Motor neuron (in vitro differentiated cells): ENCODE measurements at places on chromosomes 2 and 18.

- no peak for ATAC-seq
Measured at GRCh38 chr2:108383146-108383830, 5.5 kb downstream of the SULT1C4 start.

GRCh38 chr2:64516651-64517510, 7.2 kb upstream of the AFTPH start:
- ATAC-seq = no peak

DNA sequence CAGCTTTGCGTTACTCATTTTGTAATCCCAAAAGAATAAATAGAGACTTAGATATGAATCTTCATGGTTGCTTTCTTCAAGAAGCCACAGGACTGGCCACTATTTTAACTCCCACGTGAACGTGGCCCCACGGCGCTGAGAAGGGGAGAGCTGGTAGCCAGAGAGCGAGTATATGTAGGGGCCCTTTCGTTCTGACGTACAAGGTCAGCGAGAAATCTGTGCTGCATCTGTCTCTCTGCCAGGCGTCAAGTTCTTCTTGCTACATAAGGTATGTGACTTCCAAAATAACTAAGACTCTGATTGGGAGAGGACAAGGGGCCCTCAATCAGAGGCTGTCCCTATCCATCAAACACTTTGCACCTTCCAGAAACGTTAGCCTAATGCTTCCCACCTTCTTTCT, 149.2 kb downstream of the PLEKHA3 start:
- no peak for ATAC-seq

- ATAC-seq = no peak
Measured at GRCh38 chr2:230077851-230078547, 9.3 kb upstream of the SLC16A14 start.

GRCh38 chr18:21958263-21958662, 211.1 kb upstream of the GATA6 start:
- no peak for ATAC-seq

GRCh38 chr2:84830095-84830494, 50.8 kb downstream of the TRABD2A start:
- no peak for ATAC-seq

DNA sequence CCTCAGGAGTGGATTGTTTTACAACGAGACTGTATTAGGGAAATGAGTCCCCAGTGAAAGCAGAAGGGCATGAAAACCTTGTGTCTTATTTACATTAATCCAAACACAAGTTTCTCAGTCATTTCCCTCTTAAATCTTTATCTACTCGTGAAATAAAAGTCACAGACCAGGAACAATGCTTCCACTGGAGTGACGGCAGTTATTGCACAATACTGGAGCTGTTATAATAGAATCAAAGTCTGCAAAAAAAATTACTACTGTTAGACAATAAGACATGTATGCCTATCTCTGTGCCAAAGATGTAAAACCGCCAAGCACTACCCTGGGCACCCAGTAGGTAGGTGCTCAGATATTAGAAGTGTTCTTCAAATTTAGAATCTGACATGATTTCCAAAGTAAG, 375.5 kb downstream of the ZNF521 start:
- ATAC-seq = no peak

- ATAC-seq = no peak
Measured at GRCh38 chr18:38368246-38368645, 802.6 kb upstream of the CELF4 start.

- ATAC-seq = no peak
Measured at GRCh38 chr2:77910136-77910535, 388.0 kb upstream of the LRRTM4 start.

DNA sequence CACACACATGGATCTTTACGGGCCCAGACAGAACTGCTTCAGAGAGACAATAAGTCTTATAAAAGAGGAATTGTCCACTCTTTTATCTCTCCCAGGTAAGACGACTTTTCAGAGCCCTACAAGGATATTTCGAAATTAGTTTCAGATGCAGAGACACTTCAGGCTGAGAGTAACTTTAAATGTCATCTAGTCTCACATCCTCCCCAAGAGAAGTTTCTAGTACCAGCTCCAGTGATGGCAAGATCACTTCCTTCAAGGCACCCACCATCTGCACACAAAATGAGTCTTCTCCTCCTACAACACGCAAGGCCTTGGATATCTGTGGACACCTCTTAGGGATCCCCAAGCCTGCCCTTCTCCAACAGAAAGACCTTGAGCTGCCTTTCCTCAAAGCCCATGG, 39.0 kb upstream of the KLHL29 start:
- ATAC-seq = no peak

GRCh38 chr2:117931978-117932377, 81.9 kb downstream of the CCDC93 start:
- ATAC-seq = no peak

- ATAC-seq = no peak
Measured at GRCh38 chr2:6526093-6526824, 339.4 kb downstream of the CMPK2 start.

DNA sequence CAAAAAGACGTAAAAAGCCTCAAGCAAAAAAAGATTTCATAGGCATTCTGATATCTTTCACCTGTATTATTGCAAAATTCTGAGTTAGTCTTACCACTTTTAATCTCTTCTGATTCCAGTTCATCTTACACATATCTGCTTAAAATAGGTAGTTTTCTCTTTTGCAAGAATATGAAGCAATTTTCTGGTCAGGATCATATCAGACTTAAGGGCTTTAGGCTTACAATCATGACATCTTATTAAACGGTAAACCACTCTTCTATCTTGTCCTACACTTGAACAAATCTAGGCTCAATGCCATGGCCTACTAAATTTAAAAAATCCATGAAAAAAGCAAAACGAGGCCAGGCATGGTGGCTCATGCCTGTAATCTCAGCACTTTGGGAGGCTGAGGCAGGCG, 50.1 kb upstream of the GAREM1 start:
- no peak for ATAC-seq

DNA sequence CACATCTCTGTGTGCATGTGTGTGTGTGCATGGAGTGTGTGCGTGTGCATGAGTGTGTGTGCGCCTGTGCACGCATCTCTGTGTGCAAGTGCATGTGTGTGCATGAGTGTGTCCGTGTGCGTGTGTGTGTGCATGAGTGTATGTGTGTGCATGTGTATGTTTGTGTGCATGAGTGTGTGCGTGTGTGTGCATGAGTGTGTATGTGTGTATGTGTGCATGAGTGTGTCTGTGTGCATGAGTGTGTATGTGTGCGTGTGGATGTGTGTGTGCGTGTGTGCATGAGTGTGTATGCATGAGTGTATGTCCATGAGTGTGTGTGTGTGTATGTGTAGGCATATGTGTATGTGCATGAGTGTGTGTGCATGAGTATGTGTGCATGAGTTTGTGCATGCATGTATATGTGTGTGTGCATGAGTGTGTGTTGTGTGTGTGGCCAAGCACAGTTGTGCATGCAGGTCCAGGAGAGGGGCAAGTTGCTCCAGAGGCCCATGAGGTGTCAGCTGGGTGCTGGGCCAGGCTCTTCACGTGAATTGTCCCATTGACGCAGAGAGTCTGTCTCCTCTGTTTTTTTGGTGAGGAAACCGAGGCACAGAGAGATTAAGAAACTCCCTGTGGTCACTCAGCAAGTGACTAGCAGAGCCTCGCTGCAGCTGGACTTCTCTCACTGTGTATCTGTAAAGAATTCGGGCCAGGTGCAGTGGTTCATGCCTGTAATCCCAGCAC, 75.5 kb downstream of the ASB1 start:
- ATAC-seq = no peak

DNA sequence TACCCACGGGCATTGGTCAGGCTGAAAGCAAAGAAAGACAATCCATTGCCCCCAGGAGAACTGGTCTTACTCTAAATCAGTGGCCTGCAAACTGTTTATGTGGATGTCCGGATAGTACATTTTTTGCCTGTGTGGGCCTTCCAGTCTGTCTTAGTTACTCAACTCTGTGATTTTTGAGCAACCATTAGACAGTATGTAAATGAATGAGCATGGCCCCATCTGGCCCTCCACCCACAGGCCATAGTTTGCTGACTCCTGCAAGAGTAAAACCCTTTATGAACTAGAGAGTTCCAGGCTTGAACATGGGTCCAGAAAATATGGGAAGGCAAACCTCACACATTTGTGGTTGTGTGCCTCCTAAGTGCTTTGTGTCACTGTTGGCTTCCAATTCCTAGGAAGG, 55.7 kb upstream of the CYP1B1 start:
- no peak for ATAC-seq

GRCh38 chr18:3330622-3331021, 68.7 kb downstream of the MYL12B start:
- no peak for ATAC-seq

DNA sequence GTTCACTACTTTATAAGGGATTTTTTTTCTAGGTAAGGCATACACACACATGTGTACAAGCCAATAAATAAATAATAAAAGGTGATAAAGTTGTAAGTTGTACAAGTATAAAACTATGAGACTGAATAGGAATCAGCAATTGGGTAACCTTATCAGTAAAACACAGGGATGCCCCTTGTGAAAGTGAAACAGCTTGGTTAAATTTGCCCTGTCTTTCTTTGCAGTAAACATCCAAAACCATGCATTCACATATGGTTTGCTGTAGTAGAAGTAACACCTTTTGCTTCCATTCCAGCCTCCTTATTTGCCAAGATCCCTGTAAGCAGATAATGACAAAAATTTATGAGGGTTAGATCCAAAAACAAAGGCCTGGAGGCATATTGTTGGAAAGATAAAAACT, 44.3 kb upstream of the NEUROD1 start:
- no peak for ATAC-seq

DNA sequence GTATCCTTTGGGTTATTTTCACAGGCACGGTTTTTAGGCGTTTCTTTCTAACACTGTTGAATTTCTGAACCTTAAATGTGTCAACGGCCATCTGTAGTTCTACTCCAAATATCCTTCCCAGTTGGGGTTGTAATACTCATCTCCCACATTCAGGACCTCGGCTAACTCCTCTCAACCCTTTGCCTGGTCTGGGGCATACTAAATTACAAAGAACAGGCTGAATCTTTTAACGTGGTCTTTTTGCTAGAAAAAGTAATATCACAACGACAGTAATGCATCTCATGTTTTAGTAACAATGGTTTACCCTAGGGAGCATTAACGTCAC, 2.1 kb downstream of the RPRM start:
- no peak for ATAC-seq

GRCh38 chr2:26382564-26382963, 19.2 kb upstream of the DRC1 start:
- ATAC-seq = peak; percentile 44

DNA sequence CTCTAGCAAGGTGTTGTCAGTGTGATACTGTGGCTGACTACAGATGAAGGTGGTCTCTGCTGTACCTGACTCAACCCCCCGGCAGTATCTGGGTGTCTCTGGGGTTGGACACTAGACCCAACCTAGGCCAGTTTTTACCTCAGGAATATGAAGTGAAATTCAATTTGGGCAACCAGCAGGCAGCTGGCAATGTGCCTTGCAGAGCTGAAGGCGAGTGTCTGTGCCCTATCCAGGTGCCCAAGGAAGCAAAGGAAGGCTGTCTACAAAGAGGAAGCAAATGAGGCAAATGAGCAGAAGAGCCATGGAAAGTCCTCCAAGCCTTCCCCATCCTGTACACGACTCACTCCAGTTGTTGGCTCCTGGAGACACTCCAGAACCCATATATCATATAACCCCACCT, 264.6 kb upstream of the AGAP1 start:
- ATAC-seq = no peak

DNA sequence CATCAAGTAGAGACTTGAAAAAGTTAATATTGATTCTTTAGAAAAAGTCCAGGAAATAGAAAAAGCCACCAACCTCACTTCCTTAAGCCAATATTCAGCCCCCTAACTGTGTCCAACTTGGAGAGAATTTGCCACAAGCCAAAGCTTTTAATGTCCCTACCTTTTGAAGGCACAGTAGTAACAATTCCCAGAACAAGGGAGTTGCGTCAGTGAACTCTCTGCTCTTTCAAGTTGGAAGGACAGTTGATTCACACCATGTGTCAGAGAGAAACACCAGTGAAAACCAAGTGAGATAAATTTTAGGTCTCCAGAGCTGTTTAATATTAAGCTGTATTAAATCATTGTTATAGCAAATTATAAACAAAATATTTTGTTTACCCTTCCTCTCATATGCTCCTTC, 66.1 kb downstream of the EXOC6B start:
- ATAC-seq = no peak

DNA sequence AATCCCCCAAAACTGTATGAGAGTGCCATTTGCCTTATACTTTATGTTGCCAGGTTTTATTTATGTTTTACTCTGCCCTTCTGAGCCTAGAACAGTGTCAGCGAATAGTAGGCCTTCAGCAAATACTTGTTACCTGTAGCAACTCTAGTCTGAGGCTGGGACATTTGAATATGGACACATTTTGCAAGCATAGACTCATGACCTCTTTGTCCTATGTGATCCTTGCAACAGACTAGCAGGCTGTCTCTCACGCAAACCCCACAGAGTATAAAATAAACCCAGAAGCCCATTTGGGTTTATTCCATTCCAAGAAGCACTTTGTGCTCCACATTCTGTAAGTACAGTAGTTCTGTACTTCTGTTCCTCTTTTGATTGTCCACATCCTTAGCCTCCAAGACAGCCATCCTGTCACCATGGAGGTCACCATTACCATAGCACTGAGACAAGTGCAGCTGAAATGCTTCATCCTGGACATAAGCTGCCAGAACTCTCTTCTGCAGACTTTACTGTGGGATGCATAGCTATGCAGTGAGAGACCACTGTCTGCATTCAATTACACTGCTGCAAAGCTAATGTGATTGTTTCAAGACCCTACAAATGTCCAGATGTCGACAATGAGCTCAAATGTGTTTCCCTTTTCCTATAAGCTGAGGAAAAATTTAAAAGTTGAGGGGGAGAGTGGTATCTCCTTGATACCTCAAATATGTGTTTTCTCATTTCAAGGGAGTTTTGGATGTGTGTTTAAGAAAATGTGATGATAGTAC, 425.7 kb downstream of the PID1 start:
- ATAC-seq = no peak

DNA sequence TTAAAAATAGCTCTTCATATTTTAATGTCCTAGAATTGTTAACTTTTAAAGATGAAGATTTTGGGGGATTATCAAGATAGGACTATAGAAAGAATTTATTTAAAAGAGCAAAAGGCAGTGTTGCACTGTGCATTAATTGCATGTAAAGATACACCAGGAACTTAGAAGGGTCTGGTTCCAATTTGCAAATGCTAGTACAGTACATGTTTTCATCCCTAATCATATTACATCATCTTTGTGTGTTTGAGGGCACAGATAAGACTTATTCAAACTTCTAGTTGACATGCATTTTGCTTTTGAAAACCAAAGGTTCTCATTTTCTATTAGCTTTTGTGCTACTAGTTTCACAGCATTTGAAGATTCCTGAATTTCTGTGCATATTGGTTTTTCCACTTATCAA, 231.7 kb upstream of the LYPD1 start:
- peak; percentile 60 for ATAC-seq

DNA sequence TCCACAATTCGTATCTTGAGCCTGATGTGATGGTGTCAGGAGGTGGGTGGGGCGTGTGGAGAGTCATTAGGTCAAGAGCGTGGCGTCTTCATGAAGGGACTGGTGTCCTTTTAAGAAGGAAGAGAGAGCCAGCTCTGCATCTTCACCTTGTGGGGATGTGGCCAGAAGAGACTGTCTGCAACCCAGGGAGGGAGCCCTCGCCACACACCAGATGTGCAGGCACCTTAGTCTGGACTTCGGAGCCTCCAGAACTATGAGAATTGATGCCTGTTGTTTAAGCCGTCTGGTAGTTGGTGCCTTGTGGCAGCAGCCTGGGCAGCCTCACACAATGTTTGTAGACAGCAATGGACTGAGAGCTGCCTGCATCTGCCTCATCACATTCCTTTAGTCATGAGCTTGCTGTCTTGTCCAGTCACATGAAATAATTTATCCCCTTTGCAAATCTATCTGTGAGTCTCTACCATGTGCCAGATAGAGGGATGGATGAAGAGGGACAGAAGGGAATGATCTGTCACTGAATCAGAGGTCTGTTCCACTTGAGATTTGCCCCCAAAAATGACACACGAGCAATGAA, 61.0 kb downstream of the MYT1L start:
- no peak for ATAC-seq
